Sigmoid colon (tissue), 7 donors: ENCODE measurements at places on chromosomes 12 and 14.
A peak's percentile ranks its signal among the peaks of the same experiment; 100 is the strongest.

DNA sequence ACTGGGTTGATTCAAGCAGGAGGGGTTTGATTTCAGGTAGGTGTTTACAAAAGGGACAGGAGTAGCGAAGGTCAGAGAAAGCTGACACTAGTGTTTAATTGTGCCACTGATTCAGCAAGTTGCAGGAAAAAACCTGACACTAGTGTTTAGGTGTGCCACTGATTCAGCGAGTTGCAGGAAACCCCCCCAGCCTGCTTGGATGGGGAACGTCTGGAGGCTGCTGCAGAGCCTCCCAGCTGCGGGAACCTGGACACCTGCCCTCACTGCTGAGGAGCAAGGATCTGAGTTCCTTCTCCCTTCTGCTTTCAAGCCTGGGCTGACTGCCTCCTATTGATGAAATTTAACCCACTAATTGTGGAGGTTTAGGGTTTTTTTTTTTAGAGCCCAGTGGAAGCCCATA is 84.2 kb downstream of the AVPR1A start:
- no peak for DNase-seq

- no peak for DNase-seq
These were observed 84.4 kb downstream of the CMKLR1 start for GRCh38 chr12:108254517-108255251.

DNA sequence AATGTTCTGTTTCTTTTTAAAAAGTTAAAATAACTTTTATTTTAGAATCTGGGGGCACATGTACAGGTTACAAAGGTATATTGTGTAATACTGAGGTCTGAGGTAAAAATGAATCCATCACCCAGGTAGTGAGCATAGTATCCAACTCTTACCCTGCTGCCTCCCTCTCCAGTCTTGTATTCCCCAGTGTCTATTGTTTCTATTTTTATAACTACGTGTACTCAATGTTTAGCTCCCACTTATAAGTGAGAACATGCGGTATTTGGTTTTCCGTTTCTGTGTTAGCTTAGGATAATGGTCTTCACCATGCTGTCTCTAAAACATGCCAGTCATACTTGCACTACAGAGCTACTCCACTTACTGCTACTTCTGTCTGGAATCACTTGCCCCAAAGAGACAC is 8.4 kb downstream of the FBXO33 start:
- DNase-seq, result no peak

DNA sequence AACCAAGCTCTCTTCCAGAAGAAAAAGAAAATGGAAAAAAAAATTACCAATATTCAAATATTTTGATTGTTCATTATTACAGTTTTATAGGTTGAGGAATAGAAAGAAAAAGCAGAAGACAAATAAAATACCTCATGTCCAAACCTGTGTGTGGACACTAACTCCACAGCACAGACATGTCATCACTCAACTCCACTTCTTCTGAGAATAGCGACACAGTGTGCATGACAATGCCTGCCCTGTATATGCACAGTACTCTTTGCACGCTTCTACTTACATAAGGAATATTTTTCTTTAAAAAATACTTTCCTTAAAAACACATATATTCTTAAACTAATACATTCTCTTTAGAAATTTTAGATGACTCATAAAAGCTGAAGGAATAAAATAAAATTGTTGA is 81.1 kb downstream of the HMGA2 start:
- no peak for DNase-seq

- peak; percentile 91 for DNase-seq
These were observed 12.3 kb downstream of the ZFP36L1 start for GRCh38 chr14:68780358-68781160.

GRCh38 chr12:15634010-15634683 is 155.0 kb downstream of the EPS8 start:
- no peak for DNase-seq

DNA sequence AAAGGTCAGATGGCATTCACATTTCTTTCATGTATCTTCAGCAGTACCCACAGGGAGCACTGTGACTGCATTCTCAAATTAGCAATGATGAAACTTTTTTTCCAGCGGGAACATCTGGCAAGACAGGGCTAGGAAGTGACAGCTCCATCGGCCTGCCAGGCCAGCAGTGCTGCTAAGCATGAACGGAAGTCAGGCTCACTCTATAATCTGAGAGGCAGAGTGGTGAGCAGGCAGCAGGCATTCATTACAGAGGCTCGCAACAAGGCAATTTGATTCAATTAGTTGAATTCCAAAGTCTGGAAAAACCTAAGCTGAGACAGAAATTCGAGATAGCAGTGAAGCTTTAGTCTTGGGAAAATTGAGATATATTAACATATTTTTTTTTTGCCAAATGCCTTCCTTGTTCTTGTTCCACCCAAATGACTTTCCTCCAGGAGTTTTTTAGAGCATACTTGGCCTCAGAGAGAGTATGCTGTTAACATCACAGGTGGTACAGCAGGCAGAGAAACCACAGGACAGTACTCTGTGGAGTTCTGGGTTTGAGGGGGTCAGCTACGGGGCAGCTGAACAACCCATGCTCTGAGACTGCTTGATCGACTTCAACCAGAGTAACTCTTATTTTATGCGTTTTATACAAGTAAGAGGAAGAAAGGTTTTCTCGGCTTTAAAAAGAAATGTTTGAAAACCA is 414.9 kb downstream of the APAF1 start:
- DNase-seq, result no peak

DNA sequence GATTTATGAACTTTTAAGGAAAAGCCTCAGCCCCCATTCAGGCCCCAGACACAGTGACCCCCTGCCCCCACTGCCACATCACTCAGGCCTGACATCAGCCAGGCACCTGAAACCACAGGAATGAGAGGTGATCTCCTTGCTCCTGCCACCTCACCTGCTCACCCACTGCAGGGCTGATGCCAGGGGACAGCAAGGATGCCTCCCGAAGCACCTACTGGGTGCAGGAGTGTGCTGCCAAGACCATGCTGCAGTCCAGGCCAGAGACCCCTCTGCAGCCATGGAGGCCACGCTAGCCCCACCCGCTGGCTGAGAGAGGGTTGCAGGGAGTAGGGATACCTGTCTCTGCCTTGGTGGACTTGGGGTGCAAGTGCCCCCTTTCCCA is 18.6 kb upstream of the KRT7 start:
- peak; percentile 56 for DNase-seq

DNA sequence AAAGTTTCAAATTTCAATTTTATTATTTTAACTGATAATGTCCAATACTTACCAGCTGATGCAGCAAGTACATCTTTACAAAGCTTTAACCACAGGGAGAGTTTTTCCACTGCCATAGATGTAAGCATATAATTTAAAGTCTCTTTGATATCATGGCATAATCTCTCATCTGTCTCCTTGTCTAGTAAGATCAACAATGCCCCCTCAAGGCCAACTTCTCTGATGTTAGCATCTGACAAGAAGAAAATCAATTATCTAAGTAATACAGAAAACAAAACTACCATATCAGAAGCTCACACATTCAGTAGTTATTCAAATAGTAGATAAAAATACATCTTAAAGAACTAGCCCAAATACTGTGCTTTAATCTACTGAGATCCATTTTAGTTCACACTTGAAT is 94.2 kb downstream of the HEATR5A start:
- DNase-seq, result no peak

DNA sequence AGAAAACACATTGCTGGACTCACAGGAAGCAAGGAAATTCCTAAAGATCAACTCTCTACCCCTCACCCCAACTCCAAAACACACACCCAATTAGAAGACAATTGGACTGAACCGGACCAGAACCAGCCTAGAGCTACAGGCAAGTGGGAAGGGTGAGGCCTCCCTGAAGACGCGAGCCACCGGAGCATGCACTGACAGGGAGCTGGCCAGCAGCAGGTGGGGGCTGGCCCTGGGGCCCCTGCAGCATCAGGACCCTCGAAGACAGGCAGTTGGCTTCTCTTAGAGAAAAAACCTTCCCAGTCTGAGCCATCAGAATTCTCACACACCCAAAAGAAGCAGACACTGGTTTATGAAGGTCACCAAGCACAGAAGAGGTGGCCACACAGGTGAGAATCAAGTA is 209.5 kb upstream of the DIO3 start:
- DNase-seq, result peak; percentile 39

DNA sequence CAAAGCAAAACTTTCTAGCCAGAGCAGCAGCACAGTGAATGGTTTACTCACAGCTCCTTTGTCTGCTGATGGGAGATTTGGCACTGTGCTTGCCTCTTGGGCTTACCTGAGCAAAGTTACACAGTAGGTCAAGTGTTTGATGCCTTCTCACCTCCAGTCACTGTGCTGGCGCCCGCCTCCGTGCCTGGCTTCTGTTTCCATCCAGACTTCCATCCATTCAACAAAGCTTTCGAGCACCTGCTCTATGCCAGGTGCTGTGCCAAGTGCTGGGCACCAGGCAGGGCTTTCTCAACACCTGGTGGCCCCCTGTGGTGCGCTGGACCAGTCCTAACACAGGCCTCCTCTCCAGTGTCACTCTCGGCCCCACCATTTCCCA is 199.2 kb upstream of the EEA1 start:
- DNase-seq, result no peak

GRCh38 chr12:64950711-64951298 is 126.4 kb downstream of the TBC1D30 start:
- DNase-seq, result no peak

GRCh38 chr12:127254420-127254955 is 1012.5 kb upstream of the TMEM132C start:
- DNase-seq, result no peak

DNA sequence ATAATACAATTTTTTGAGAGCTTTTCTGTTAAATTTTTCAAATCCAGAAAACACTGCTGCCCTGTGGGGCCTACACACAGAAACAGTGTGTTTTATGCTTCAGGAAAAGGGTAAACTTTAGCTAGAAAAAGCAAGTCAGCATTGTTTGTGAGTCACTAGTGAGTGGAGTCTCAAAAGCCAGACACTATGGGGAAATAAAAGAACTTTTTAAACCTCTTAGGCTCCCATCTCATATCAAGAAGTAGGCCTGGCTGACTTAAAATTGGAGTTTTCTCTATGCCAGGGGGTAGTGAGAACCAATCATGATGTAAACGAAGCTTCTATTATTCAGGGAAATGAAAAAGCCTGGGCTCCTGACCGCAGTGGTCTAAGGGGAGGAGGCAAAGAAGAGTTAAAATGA is 12.6 kb downstream of the GPR65 start:
- no peak for DNase-seq

- no peak for DNase-seq
These were observed 67.2 kb upstream of the DLK1 start for GRCh38 chr14:100659345-100660001.

DNA sequence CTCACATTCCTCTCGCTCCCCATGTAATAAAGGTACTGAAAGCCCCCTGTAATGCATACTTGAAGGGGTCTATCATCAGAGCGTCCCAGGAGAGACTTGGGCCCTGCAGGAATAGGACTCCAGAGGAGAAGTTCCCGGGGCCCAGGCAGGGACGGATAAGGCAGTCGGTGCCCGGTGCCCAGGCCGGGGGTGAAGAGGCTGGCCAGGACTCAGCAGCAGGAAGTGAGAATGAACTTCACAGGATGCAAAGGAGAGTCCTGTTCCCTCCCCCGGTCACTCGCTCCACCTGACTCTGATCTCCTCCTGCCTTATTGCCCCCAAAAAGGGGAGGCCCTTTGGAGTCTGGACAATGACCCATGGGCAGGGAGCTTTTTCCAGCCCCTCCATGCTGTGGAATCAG is 40.2 kb downstream of the LRRC74A start:
- no peak for DNase-seq

- no peak for DNase-seq
These were observed 601.8 kb downstream of the SLC16A7 start for GRCh38 chr12:60197589-60197988.

GRCh38 chr12:80101126-80101525 is 1.8 kb downstream of the OTOGL start:
- DNase-seq, result no peak

GRCh38 chr14:99441157-99441870 is 39.3 kb downstream of the SETD3 start:
- DNase-seq, result no peak

GRCh38 chr12:75478116-75478794 is 2.3 kb upstream of the GLIPR1 start:
- DNase-seq, result no peak

DNA sequence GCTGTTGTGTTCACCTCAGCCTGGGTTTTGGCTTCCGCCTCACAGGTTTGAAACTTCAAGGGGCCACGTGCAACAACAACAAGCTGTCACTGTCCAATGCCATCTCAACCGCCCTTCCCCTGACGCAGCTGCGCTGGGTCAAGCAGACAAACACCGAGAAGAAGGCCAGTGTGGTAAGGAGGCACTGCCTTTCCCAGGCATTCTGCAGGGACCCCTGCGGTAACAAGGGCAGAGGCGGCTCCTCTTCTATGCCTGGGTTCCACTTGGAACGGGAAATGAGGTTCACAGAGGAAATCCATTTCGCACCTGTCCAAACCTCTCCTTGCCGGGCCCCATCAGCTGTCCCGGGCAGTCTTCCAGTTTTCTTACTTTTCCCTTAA is 36.8 kb downstream of the HSP90AA1 start:
- no peak for DNase-seq

DNA sequence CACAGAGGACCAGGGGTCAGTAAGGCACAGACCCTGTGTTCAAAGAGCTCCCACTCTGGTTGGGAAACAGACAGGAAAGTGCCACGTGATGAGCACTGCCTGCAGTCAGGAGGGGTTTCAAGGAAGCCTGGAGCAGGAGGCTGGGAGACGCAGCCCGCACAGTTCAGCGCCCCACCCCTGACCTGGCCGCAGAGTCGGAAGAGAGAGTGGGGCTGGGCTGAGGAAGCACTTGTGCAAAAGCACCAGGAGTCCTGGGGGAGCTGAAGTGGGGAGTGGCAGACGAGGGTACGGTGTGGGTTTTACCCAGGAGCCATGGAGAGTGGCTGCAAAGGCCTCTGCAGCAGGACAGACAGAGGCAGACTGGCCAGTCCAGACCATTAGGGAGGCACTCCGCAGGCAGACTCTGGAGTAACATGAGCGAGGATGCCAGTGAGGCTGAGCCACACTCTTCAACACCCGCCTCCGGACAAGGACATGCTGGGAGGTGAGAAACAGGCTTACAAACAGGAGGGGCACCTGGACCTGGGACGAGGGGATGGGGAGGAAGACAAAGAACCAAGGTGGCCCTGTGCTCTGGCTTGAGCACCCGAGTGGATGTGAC is 85.7 kb upstream of the GPR68 start:
- DNase-seq, result no peak

DNA sequence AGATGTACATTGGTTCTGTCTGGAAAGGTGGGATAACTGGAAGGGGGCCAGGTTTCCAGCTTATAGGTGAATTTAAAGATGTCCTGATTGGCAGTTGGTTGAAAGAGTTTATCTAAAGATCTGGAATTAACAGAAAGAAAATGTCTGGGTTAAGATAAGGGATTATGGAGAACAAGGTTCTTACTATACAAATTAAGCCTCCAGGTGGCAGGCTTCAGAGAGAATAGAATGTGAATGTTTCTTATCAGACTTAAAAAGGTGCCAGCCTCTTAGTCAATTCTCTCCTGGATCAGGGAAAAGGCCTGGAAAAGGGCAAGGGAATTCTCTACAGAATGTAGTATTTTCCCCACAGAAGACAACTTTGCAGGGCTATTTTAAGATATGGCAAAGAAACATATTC is 53.1 kb downstream of the CNTN1 start:
- no peak for DNase-seq
